ENCODE measurements at places on chromosomes 4 and X. TPM values are rescaled to one million over a fixed set of nuclear protein-coding genes. Genes with fewer than 3 reads are reported as not detected.

The ZFYVE28 gene
- 16.1 TPM for total RNA-seq

The GAGE13 gene
- not detected for total RNA-seq

The MAOA gene
- total RNA-seq: 21.4 TPM

The SSX2 gene
- not detected for total RNA-seq

The SSX3 gene
- total RNA-seq: not detected

The FRMPD4 gene
- 0.13 TPM for total RNA-seq

The VCX2 gene
- not detected for total RNA-seq

The SYP gene
- total RNA-seq: 0.66 TPM

The ZNF711 gene
- 0.13 TPM for total RNA-seq

The CSTF2 gene
- total RNA-seq: 14.4 TPM

The BRS3 gene
- not detected for total RNA-seq

The SSX2B gene
- total RNA-seq: not detected

The ZNF732 gene
- total RNA-seq: 0.31 TPM
